NCI-H1105 (cell line): ENCODE measurements at places on chromosomes 6 and 20.

GRCh38 chr6:35497571-35498421 lies 917 bp upstream of the TEAD3 start:
- no peak for DNase-seq

GRCh38 chr6:129704708-129705107 lies 5.3 kb downstream of the ARHGAP18 start:
- no peak for DNase-seq

GRCh38 chr6:170307080-170307545 lies 555 bp downstream of the FAM120B start:
- DNase-seq: no peak

DNA sequence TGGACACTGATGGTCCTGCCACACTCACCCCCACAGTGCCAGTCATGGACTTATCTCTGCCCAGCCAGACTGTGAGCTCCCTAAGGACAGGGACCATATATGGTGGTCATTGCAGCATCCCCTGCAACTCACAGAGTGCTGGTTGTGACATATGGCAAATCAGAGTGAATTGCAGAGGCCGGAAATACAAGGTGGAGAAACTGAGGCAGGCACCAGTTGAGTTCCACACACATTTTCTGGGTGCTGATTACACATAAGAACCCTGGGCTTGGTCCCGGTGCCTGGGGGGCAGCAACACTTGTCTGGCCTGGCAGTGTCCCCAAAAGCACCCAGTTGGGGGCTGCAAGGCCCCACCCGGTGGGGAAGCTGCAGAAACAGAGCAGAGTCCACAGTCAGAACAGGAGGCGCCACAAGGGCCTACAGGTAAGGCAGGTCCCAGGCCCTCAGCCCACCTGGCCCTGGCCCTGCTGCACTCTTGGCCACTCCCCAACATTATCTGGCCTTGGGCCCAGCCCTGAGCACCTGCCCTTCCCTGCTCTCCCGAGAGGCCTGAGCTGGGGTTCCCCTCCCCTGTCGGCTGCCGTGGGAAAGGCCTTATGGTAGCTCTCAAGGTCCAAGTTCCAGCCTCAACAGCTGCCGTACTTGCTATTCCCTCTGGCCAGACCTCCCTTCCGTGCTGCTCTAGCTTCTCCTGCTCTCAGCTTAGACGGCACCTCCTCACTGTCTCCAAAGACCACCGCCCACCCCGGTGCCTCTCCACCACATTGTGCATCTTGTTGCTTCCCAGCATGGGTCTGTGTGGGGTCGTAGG lies 140.8 kb upstream of the PTPN1 start:
- DNase-seq: peak; percentile 93

GRCh38 chr20:35510951-35511735 lies 18.3 kb downstream of the C20orf173 start:
- DNase-seq: no peak

DNA sequence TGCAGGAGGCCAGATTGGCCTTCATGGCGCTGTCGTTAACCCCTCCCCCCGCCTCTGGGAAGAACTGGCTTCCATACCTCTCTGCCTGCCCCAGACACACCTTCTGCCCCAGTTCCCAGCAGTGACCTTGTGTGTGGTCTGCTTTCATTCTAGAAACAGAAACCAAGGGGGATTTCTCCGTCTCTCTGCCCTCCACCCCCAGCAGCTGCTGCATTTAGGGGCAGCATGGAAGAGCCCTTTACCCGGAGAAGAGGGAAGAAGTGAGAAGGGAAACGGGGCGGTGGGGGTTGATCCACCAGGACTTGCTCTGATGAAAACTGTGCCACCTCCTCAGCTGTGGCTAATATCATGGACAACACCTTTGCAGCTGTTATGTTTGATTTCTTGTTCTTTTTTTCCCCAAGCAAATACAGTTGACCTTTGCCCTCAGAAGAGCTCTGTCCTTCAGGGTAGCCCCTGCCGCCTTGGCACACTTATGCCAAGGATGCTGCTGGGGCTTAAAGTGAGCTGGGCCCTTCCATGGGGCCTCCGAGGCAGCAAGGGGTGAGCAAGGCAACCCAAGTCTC lies 6.1 kb downstream of the GLP1R start:
- DNase-seq: no peak

- DNase-seq: no peak
Measured at GRCh38 chr6:133843098-133843497, 45.8 kb upstream of the TCF21 start.

DNA sequence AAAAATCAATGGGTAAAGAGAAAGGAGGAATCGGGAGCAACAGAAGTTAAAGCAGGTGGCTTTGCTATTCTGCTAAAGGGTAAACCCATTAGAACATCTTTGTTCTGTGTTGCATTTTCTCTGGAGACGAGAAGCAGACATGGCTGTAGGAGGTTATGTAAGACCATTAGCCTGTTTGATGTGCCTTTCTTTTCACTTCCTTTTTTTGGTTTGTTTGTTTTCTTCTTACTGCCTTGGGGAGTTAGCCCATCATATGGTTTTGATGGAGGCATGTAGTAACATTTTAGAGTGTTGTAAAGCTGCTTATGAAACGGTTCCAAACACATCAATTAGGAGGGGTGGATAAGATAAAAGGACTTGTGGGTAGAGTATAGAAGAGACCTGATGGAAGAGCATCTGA lies 131.0 kb downstream of the DOK5 start:
- no peak for DNase-seq

- DNase-seq: peak; percentile 73
Measured at GRCh38 chr6:47247227-47247797, 62.4 kb downstream of the TNFRSF21 start.

DNA sequence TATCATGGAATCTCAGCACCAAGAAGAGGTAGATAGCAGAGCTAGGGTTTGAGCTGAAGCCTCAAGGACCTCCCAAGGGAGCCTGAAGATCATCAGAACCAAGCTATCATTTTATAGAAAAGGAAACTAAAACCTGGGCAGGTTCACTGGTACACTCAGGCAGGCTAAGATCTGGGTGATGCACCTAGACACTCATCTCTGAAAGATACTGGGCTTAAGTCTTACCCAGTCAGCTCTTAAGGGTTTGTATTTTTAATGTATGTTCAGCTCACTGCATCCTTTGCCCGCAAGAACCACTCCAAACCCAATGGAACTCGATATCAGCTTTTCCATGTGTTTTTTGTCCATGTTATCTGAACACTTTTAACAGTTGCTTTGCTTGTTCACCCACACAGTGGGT lies 78.0 kb upstream of the SLC22A16 start:
- no peak for DNase-seq

DNA sequence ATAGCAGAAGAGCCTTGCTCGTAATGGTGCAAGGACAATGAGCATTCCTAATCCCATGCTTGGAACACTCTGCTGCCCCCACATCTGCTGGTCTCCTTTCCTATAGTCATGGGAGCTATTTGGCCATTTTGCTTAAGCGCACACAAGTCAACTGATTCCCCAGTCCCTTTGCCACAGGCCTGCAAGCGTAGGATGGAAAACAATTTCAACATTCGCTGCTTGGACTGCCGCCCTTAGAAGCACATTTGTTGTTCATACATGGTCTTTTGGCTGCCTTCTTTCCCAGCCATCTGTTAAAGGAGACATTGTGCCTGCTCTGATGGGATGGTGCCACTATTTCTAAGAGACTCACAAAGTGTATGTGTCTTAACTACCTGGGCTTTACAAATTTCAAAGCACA lies 96.9 kb downstream of the RFX6 start:
- no peak for DNase-seq

DNA sequence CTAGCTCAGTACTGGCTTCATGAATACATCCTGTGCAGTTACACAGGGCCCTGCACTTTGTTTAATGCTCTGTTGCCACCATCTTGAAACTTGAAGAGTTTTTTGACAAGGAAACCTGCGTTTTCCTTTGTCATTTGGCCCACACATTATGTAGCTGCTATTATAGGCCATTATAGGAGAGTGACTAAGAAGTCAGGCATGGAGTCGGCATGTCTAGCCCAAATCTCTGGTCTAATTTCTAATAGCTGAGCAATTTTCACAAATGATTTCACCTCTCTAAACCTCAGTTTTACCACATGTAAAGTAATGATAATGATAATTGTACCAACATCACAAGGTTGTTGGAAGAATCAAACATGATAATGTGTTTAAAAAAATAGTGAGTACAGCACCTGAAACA lies 67.1 kb upstream of the MYLIP start:
- DNase-seq: no peak

GRCh38 chr6:98985391-98985790 lies 37.6 kb upstream of the FBXL4 start:
- DNase-seq: no peak

DNA sequence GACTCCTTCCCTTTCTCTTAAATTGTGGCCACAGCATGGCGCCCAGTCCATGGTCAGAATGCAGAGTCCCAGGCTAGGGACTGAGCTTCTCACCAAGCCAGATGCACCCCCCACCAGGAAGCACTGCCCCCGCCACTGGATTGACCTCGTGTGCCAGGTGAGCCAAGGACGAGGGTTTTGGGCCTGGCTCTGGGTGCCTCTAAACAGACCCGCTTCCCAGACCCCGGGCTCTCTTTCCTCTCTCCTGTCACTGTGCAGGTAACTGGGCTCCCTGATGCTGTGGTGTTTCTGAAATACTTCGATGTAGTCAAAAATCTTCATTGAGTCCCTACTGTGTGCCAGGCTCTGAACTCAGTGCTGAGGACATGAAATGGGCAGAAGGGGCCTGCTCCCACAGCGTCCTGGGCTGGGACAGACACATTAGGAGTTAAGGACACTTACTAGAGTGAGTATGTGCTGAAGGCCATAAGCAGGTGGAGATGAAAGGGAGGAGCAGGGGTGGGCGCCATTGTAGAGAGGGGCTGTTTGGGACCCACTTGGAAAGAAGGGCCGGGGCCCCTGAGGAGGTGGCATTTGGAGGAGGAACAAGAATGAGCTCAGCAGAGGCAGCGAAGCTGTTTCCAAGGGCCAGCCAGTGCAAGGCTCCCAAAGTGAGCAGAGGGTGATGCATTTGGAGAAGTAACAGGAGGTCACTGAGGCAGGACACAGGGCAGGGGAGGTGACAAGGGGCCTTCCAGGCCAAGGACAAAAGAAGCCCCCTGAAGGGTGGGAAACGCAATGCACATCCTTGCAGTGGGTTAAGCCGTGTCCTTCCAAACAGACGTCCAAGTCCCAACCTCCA lies 217.1 kb downstream of the ANKRD60 start:
- no peak for DNase-seq

DNA sequence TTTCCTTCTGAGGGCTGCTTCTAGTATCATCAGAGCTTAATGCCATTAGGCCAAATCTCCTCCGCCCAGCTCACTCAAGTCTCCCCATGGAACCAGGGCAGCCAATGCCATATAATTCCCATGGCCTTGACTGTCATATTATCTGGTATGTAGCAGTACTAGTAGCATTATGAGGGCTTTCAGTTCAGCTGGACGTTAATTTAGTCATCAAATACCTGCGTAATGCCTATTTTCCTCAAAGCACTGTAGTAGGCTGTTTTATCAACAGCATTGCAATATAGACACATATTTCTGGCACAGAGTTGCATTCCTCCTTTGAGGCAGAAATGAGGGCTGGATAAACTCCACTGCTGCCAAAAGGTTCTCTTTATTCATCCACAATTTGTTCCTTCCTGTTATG lies 1.7 kb downstream of the KCTD20 start:
- no peak for DNase-seq

- no peak for DNase-seq
Measured at GRCh38 chr20:1757606-1758512, 100.3 kb upstream of the SIRPG start.

DNA sequence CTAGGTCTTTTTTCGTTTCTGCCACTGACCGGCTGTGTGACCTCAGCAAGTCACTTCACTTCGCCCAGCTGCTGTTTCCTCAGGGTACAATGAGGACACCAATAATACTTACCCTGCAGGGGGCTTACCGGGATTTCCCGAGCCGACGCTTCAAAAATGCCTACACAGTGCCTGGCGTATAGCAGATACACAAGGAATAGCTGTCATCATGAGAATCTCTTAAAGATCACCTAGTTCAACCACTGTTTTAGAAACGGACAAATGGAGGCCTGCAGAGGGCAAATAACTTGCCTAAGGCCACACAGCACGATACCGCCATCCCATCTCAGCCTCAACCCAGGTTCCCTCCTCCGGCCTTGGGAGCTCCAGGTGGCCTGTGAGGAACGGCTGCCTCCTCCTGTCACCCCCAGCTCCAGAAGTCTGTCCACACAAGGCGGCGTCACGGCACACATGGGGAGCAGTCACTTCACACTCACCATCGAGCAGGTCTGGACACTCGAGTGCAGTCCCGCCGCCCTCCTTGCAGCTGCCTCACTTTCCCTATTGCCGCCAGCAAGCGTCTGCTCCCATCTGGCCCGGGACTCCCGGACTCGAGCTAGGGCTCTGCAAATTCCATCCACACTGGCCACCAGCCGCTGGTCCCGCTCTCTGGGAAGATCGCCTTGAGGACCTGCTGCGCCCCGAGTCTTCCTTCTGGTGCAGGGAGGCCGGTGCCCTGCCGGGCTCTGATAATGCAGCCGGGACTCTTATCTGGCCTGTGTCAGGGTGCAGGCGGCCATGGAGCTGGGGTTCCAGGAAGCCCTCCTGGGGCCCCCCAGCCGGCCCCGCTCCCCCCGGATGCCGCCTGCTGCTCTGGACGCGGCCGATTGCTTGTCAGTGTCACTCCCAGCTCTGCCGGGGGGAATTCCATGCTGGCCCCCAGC lies at the start of gene RIPOR3:
TSS of gene RIPOR3 (minus strand) at position 893 of the 923 bp plus-strand sequence. CDS start at position 479, 414 bp downstream.
- no peak for DNase-seq

DNA sequence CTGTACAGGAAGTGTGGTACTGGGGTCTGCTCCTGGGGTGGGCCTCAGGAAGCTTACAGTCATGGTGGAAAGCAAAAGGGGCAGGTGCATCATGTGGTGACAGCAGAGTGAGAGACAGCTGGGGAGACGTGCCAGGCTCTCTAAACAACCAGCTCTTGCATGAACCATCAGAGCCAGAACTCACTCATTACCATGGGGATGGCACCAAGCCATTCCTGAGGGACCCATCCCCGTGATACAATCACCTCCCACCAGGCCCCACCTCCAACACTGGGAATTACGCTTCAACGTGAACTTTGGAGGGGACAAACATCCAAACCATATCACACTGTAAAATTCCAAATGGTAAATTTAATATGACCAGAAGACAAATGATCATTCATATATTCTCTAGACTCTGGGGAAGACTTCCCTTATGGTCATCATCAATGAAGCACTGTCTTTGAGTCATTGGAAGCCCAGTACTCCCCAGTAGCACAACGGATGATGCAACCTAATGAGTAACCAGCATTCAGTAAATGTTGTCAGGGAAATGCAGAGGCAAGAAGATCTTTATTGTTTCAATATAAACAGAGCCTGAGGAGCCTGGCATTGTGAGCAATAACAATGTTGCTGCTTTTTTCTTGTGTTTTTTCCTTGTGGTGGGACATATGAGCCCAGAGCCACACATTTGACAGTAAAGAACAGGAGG lies 48.2 kb upstream of the RALY start:
- no peak for DNase-seq

- DNase-seq: no peak
Measured at GRCh38 chr6:113329942-113330635, 527.1 kb upstream of the MARCKS start.

DNA sequence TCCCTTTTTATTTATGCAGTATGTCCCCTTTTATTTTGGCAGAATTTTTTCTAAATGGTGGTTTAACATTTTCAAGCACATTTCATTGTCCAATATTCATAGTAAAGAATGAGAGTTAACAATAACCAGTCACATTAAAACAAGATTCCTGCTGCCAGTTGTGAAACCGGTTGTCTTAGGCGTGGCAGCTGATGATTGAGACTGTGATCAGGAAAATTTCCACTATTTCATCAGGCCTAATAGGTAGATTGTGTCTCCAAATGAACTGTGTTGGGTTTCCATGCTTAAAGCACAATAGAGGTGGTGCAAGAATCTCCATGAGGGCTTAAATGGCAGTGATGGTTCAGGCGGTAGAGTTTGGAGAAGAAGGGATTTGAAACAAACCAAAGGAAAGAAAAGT lies 15.3 kb downstream of the PRDM1 start:
- DNase-seq: no peak
